Stimulated activated CD4-positive, alpha-beta T cell treated with anti-CD3 and anti-CD28 coated beads, Interleukin-1b, Interleukin-23, amount 100 ng/mL, for 1 hour (primary cell): ENCODE measurements at places on chromosomes 3 and 15.

- DNase-seq, result no peak
These were observed 27.9 kb upstream of the SNRPA1 start for GRCh38 chr15:101322854-101323477.

DNA sequence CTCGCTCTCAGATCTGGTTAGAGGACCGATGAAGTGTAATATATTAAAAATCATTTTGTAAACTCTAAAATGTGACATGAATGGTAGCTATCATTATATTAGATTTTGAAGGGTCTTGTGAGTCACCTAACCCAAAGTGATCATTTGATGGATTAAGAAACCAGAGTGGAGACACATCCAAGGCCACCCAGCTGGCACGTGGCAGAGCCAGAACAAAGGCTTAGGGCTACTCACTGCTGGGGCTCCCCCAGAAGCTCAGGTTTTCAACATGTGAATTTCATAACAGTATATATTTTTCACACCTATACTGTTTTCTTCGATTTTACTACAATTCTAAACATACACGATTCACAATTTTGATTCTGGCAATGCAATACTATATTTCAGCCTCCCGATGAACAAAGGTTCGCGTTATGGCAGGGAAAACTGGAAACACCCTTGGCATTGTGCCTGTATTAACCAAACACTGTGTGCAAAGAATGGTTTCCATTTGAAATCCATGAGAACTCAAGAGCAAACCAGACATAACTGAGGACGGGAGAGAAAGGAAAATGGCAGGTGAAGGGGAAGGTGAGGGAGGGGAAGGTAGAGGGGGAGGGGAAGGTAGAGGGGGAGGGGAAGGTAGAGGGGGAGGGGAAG is 88.9 kb downstream of the ADAMTS17 start:
- DNase-seq, result no peak

DNA sequence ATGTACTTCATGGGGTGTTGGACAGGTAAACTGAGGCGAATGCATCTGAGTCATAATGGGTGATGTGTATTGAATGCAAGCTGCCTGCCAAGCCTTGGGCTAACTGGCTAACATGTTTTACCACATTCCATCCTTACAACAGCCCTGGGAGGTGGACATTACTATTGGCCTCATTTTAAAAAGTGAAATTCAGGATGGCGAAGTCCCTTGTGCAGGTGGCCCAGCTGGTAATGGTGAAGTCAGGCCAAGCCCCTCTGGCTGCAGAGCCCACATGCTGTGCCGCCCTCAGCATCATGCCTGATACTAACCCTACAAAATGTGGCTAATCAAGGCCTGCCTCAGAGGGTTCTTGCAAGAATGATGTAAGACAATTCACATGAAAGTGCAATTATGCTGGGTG is 60.0 kb upstream of the CHD2 start:
- no peak for DNase-seq

- DNase-seq, result no peak
These were observed 174.1 kb upstream of the SLCO3A1 start for GRCh38 chr15:91679447-91679846.

- no peak for DNase-seq
These were observed 15.1 kb downstream of the HEMK1 start for GRCh38 chr3:50584391-50584790.

DNA sequence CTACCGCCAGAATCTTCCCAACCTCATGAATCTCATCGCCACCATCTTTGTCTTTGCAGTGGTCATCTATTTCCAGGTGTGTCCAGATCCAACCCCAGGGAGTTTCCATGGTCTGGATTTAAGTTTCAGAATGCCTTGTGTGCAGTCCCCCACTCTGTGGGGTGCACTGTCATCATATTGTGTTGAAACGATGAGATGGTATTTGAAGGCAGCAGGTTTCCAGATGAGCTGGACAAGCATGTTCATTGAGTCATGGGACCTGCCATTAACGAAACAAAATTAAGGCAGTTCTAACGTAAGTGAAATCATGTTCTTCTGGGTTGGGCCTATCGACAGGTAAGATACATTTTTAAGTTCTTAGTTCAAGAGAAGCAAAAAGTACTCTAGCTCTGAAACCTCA is 12.7 kb downstream of the SEC61A1 start:
- no peak for DNase-seq

DNA sequence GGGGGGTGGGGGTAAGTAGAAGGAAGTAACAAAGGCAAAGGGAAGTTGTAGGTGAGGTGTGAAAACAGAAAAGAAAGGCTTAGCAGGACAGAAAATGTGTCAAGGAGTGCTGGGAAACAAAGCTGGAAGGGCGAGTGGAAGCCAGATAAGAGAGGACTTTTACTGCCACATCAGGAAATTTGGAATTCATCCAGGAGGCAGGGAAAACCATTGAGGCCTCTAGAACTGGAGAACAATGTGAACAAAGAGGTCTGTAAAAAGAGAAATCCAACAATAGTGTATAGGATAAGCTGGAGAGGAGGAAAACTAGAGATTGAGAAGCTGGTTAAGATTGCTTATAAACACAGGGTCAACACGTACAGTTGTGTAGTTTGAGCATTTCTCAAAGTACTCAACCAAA is 116.6 kb downstream of the NTRK3 start:
- DNase-seq, result no peak

DNA sequence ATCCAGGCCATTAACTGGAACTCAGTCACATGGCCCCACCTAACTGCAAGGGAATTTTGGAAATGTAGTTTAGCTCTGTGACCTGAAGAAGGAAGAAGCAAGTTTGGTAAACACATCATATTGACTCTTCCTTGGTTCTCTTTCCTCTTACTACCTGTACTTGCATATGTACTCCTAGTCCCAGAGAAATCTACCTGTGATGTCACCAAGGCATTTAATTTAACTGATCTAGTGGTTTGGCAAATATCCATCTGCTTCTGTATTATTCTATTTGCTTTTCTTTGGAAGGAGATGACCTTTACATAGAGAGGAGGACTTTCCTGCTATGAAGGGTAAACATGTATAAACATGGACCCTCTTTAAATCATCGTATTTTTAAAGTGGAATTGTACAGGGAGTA is 150.8 kb downstream of the TMEM108 start:
- no peak for DNase-seq

- no peak for DNase-seq
These were observed 20.9 kb downstream of the GABRR3 start for GRCh38 chr3:98014268-98014585.

DNA sequence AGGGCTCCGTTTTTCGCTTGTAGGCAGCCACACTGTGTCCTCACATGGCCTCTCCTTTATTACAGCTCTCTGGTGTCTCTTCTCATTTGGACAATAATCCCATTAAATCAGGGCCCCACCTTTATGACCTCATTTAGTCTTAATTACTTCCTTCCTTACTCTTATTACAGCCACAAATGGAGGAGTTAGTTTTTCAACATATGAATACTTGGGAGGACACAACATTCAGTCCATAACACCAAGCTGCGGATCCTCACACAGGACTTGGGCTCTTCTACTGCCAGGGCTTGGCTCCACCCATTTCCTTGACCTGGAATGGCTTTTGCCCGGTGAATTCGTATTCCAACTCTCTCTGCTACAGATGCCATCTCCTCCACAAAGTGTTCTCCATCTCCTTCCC is 74.3 kb upstream of the SLC7A14 start:
- DNase-seq, result no peak

DNA sequence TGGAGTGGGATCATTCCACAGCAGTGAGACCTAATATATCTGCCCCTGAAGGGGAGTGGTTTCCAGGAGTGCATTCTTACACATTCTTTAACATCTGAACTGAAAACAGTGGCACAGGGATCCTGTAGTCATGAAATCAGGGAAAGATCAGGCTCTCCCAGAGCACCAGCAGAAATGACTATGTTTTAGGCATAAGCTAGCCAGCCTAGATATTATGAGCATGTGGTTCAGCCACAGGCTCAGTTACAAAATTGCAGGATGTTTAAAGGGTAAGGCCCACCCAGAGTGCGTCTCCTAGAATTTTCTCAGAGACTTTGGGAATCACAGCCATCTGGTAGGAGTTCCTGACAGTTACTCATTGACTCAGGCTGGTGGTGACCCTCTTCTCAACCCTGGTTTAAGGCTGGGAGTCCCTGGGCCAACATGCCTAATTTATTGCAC is 20.9 kb downstream of the FSTL1 start:
- DNase-seq, result no peak

DNA sequence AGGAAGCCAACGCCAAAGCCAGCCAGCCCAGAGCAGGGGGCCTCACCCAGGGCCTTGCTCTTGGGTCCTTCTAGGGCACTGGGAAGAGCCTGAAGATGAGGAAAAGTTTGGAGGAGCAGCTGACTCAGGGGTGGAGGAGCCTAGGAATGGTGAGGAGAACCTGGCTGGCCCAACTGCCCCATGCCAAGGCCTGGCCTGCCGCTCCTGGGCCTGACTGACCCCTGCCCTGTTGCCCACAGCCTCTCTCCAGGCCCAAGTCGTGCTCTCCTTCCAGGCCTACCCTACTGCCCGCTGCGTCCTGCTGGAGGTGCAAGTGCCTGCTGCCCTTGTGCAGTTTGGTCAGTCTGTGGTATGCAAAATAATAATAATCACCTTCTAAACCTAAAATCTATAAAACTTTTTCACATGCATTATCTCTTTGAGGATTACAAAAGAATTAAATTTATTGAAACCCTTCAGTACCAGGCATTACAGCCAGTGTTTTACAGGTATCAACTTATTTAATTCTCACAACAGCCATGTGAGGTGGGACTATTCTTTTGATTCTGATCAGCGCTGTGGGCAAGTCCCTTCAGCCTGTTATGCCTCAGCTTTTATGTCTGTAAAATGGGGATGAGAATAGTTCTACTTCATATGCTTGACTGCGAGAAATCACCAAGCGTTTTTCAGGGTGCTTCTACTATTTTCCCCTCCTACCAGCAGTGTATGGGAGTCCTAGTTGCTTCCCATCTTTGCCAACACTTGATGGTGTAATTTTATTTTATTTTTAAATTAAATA is 1.6 kb downstream of the IL17RC start:
- DNase-seq, result no peak

DNA sequence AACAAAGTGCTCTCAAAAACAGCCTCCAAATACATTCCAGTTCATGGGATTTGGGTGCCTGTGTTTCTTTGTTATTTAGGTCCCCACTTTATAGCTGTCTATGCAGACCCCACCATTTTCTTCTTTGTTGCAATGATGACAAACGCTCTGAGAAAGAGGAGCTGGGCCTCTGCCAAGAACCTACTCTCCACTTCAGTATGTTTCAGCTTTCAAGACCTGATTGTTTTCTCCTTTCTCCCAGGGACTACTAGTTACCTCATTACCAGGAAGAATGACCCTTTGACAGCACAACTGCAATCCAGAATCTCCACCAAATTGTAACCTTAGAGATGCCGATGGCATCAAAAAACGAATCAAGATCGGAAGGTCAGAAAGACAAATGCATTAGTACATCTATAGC is 236.8 kb downstream of the MEIS2 start:
- DNase-seq, result no peak

DNA sequence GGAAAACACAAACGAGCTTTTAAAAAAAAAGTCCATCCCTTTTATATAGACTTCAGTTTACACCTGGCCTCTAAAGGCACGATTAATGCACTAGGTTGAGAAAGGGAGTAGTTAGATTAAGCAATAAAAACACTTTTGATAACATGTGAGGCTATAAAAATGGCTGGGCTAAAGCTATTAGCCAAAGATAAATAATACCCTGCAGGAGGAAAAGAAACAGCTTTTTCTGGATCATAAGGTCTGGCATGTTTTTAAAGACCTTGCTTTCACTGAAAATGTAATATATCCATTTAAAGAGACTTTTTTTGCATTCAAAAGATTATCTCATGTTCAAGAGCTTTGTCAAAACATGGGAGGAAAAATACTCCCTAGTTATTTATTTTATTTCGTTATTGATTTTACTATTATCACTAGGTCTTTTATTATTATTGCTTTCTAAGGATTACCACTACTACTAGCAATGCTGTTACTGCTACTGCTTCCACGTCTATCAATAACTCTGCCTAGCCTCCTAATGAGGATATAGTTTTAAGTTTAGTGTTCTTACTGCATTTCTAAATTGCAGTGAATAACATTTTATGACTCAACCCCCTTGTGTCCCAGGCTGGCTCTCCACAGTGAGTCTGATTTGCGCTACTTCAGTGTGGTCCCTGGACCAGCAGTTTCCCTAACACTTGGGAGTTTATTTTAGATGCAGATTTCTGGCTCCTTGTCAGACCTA is 93.4 kb downstream of the THRB start:
- DNase-seq, result no peak

- no peak for DNase-seq
These were observed 624.3 kb downstream of the MCTP2 start for GRCh38 chr15:94855409-94856266.

DNA sequence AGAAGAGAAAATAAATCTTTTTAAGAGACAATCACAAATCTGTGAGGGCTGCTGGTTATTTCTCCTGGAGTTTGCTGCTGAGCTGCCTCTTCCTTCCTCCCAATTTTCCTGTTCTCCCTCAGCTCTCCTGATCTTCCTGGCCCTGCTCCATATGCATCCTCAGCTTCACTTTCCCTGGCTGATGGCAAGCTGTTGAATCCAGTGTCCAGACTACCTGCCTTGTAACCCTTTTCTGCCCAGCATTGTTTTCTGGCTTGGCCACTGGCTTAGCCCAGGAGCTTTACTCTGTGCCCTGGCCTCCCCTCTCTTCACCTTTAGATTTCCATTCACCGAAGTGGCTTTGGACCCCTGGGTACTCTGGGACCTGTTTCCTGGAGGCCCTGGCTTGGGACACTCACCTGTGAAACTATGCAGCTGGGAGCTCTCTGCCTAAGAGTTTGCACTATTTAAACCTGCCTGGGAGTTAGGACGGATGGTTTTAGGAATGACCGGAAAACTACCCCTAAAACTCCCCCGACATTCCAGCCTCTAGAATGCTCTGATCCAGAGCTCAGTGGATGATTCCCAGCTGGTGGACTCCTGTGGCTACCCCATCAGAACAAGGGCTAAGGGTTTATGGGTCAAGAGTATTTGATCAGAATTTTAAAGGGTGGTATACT is 90.0 kb downstream of the RBPMS2 start:
- no peak for DNase-seq
